NCI-H2171 (cell line): ENCODE measurements at places on chromosomes 3 and 15.

DNA sequence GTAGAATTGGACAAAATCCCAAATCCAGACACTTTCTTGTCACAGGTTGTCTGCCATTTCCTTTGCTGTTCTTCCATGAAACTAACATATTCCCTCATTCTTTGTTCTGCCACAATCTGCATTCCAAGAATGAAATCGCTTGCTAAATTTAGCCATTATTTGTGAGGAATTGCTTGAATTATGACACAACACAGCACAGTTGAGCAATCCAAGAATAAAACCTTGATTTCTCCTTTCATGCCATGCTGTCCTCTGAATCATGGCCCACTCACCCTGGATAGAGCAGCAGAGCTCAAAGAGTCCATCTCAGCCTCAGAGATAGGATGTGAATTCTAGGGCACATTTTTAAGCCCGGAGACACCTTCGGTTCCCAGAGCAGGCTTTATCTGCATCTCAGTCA lies 35.2 kb upstream of the GREM1 start:
- no peak for DNase-seq

DNA sequence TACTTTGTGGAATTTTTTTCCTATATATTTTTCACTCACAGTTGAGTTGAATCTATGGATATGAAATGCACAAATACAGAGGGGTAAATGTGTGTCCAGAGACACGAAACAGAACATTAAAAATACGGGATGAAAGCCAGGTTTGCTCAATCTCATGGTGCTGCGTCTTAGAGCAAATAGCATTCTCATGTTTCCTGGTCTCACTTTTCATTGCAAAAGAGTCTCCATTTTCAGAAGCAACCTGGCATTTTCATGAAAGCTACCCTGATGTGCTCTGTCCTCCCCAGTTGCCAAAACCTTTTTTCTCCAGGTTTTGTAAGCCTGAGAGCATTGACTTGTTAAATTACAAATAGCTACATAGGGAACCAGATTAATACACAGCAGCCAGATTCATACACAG lies 49.5 kb upstream of the MBNL1 start:
- DNase-seq = no peak

DNA sequence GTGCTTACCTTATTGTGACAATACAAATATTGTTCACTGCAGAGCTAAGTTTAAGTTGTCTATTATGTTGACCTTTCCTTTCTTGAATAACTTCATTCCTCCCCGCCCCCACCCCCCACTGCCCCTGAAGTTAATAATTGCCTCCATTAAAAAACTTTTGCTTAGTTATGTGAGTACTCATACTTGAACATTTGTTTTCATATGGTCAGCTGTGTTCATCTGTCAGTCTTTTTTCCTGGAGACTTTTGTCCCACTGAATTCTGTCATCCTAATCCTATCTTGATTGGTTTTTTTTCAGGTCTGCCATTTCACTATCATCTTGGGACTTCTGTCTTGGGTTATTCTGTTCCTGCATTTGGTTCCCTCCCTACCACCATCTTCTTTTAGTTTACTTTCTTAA lies 8.5 kb downstream of the SLC25A36 start:
- no peak for DNase-seq

DNA sequence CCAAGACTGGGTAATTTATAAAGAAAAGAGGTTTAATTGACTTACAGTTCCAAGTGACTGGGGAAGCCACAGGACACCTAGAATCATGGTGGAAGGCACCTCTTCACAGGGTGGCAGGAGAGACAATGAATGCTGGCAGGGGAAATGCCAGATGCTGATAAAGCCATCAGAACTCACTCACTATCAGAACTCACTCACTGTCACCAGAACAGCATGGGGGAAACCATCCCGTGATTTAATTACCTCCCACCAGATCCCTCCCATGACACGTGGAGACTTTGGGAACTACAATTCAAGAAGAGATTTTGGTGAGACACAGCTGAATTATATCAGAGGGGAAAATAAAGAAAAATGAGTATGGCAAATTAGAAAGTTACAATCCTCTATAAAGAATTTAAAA lies 310.9 kb downstream of the BCHE start:
- no peak for DNase-seq

- no peak for DNase-seq
These were observed 77.2 kb upstream of the KCNMB2 start for GRCh38 chr3:178459038-178459410.

DNA sequence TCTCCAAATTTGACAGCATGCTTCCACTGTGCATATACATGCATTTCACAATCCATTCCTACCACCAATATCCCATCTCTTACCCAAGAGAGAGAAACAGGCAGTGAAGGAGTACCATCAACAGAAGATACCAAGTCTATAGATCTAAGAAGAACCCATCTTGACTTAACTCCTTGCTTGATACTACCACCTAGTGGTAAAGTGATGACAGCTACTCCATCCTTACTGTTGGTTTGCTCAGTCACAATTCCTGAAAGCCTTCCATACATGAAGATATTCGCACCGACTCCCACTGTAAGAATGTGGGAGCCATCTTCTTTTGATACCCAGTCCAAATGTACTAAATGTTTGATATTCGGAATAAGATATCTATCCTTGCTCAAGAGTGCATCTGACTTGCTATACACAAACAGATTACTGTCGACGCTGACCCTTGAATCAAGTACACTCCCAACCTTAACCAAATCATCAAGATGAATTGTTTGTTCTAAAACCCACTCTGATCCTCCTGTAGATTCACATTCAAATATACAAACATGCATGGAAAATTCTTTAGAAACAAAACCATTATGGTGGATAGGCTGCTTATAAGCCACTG lies 123.1 kb downstream of the DMXL2 start:
- peak; percentile 44 for DNase-seq

DNA sequence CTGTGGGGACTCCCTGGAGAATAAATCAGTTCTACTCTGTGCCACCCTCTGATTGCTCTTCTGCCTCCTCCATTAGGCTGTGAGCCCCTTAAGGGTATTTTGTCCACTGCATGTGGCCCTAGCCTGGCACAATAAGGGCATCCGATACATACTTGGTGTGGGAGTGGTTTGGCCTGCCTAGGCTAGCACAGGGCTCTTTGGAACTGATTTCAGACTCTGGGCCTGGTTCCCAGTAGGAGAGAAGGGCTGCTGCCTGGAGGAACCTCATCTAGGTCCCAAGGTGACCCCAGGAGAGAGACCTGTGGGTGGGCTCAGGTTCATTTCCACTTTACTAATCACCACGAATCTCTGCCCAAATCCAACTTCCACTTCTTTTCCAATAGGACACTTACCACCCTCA lies 5.3 kb upstream of the CTDSPL start:
- DNase-seq = no peak

DNA sequence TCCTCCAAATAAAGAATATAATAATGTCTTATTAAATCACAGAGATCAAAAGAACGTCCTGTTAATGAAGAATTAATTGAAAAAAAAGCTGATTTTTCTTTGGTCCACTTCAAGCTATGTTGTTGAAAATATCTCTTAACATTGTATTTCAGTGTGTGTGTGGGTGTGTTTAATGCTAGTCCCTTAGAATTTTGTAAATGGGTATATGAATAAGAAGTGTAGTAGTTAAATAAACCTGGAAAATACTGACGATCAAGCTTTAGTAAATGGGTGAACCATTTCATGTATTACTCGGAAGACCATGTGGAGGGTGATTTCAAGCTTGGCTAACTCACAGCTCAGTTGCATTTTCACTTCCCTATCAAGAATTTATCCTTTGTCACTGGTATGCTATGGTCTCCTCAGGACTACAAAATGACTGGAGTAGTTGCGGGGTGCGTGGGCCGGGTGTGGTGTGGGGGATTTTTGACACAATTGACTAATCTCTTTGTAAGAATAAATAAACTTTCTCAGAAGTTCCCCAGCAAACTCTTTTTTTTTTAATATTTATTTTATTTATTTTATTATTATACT lies 586.4 kb downstream of the GRM7 start:
- DNase-seq = no peak

DNA sequence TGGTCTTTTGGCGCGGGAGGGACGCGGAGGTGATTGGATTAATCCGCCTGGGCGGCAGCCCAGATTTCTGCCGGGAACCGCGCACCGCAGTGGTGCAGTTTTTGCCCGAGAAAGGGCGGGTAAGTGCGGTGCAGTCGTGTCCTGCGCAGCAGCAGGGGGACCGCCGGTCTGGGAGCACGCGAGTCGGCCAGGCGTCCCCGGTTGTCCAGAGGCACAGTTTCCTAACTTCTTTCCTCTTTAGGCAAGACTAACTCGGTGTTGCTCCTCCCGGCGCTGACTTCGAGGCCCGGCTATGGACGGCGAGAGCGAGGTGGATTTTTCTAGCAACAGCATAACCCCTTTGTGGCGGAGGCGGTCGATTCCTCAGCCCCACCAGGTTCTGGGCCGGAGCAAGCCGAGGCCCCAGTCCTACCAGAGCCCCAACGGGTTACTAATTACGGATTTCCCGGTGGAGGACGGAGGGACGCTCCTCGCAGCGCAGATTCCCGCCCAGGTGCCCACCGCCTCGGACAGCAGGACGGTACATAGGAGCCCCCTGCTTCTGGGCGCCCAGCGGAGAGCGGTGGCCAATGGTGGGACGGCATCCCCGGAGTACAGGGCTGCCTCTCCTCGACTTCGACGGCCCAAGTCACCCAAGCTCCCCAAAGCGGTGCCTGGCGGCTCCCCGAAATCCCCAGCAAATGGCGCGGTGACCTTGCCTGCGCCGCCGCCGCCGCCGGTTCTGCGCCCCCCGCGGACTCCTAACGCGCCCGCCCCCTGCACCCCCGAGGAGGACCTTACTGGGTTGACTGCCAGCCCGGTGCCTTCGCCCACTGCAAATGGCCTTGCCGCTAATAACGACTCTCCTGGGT lies 736 bp downstream of the ARHGEF26 start:
- DNase-seq = no peak

DNA sequence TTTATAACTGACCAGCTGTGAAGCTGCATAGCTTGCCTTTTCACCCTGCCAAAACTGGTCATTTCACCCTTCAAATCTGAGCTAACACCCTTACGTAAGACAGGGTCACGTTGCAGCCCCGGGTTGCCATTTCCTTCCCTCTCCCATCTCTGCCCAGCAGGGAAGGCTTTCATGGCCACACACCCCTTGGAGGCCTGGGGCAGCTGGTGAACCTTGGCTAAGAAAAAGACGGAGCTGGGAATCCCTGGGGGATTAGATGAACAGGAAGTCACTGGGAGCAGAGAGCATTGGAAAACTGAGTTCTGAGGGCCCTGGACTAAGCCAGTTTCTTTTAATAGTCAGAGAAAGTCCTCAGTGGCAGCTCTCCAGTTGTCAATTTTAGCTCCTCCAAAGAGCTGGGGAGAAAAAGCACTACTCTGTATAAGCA lies 67.8 kb downstream of the TTC23 start:
- DNase-seq = no peak

DNA sequence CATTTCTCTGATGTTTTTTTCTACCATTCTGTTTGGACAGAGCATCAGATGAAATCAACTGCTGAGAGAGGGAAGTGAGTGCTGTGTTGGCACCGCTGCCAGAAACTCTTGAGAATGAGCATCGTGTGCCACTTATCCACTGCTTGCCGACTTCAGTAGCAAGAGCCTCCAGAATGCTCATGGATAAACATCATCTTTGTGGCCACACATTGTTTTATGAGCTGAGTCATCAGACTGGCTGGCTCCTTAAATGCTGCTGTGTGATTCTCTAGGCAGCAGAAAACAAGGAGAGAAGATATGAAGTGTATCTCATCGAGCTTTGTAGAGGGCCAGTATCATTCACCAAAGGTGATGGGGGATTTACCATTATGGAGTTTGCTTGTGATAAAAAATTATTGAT lies 3.4 kb upstream of the DOCK3 start:
- no peak for DNase-seq

GRCh38 chr15:88166082-88166993 lies 90.2 kb downstream of the NTRK3 start:
- no peak for DNase-seq

- DNase-seq = no peak
These were observed 19.1 kb upstream of the MCTP2 start for GRCh38 chr15:94212291-94212690.

- no peak for DNase-seq
These were observed 91.1 kb upstream of the SLC24A5 start for GRCh38 chr15:48029642-48030041.

GRCh38 chr3:186073641-186074040 lies 35.2 kb downstream of the ETV5 start:
- no peak for DNase-seq

DNA sequence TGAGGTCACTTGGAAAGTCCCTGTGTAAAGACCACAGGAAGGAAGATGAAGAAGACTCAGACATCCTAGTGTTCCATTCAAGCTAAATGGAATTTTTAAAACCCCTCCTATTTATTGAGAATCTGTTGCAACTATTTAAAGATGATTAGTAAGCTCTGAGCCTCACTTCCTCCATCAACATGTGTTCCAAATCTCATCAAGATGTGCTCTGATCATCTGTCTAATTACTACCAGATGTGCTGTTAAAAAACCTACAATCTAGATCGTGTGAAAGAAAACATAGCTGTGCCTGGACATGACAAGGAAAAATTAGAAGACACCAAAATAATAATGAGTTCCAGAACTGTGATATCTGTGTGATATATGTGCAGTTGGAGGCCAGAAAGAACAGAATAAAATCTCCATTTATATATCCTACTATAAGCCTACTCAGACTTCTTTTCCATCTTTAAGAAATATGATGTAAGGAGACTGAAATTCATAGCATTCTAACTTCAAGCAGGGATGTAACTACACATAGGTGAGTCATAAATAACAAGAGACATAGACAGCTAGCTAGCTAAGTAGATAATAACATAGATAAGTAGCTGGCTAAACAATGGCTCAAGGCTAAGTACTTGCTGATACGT lies 7.8 kb downstream of the XPC start:
- DNase-seq = no peak

GRCh38 chr3:30294241-30294667 lies 312.1 kb upstream of the TGFBR2 start:
- no peak for DNase-seq

DNA sequence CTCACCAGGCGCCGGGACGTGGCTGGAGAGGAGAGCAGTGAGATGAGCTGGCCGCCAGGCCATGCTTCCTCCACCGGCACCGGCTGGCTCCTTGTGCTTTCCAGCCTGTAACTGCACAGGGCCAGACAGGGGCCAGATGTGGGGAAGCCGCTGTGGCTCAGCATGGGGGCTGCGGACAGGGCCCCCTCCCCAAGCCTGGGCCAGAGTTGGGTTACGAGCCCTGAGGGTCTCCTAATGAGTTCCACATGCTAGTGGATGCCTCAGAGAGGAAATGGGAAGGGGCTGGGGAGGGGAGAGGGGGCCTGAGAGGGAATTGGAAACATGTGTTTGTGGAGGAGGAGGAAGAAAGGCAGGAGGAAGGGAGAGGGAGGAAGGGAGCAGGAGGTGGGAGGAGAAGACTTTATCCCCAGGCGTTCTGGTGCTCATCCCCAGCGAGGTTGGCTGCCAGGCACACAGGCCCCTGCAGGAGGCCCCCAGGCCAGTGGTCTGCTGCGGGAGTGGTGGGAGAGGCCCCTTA lies 11.7 kb upstream of the DUSP7 start:
- DNase-seq = no peak

- DNase-seq = no peak
These were observed 185.5 kb upstream of the KCNMB2 start for GRCh38 chr3:178350763-178351162.
